Stimulated activated CD4-positive, alpha-beta T cell treated with anti-CD3 and anti-CD28 coated beads, Interleukin-12 subunit alpha, Interleukin-12 subunit beta, amount 100 ng/mL, for 24 hours (primary cell): ENCODE measurements at places on chromosomes 7 and 10.

DNA sequence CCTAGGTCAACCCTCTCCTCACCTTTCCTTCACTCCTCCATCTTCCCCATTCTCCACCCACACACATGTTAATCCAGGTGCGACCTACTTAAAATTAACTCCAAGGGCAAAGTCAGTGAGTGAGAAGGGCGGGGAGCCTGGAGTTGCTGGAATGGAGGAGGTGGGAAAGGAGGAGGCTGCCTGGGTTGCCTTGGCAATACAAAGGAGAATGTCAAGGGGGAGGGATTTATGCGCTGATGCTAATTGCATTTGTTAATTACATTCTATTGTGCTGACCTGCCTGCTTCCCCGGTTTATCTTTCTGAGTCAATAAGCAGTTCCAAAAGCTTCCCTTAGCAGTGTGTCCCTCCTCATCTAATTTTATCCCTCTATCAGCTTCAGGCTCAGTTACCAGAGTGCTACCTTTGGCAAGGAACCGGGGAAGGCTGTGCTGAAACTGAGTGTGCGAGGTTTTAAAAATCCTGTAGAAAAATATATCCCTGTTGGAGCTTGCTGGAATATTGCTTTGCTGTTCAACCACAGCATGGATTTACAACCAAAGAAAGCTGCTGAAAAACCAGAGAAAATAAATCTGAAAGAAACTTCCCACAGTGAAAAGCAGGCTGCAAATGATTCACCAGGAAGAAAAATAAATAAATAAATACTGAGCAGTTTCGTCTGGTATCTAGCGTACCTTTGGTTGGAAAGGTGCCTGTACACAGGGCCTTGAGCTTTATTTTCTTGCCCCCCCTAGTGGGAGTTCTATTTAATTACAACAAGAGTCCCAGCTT is 113.2 kb upstream of the DGKB start:
- DNase-seq = no peak

DNA sequence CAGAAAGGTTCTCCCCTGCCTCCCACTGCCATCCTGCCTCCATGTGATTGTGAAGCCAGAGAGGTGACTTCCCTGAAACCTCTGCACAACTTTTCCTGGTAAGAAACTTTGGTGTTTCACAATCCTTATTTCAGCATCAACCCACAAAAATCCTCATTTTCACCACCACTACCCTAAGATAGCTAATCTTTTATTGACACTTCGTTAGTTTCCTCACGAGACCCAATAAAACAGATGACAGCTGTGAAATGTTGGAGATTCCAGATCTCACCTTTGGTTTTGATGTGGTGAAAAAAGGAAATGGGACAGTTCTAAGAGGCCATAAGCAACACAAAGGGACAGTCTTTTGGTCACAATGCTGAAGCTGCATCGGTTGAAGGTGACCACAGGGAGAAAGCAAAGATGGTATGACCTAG is 59.9 kb upstream of the TM9SF3 start:
- no peak for DNase-seq

- no peak for DNase-seq
Observed at GRCh38 chr10:127193125-127193524, 3.3 kb downstream of the INSYN2A start.

DNA sequence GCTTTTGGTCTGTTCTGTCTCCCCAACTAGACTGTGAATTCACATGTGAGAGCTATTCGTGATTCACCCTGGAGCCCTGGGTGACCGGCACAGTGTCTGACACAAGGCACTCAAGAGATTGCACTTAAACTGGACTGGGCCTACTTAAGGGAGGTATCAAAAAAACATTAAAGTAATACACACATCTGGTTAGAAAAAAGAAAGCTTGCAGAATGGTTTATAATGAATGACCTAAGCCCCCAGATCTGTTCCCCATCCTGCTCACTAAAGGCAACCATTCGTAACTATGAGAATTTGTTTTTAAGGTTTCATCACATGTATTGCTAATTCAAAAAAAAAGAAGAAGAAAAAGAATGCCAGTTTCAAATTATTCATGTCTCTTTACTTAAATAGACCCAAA is 74.5 kb downstream of the DGKI start:
- DNase-seq = no peak

DNA sequence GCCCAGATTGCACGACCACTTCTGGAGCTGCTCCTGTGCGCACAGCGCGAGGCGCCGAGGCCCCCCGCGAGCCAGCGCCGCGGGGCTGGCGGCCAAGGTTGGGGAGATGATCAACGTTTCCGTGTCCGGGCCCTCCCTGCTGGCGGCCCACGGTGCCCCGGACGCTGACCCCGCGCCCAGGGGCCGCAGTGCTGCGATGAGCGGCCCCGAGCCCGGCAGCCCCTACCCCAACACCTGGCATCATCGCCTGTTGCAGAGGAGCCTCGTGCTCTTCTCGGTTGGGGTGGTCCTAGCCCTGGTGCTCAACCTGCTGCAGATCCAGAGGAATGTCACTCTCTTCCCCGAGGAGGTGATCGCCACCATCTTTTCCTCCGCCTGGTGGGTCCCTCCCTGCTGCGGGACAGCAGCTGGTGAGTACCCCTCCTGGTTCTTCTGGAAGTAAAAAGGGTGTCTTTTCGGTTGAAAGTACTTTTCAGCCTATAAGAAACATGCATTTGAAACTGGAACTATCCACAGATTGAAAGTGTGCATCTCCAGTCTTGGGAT is 683 bp downstream of the INSIG1 start:
- DNase-seq = no peak

DNA sequence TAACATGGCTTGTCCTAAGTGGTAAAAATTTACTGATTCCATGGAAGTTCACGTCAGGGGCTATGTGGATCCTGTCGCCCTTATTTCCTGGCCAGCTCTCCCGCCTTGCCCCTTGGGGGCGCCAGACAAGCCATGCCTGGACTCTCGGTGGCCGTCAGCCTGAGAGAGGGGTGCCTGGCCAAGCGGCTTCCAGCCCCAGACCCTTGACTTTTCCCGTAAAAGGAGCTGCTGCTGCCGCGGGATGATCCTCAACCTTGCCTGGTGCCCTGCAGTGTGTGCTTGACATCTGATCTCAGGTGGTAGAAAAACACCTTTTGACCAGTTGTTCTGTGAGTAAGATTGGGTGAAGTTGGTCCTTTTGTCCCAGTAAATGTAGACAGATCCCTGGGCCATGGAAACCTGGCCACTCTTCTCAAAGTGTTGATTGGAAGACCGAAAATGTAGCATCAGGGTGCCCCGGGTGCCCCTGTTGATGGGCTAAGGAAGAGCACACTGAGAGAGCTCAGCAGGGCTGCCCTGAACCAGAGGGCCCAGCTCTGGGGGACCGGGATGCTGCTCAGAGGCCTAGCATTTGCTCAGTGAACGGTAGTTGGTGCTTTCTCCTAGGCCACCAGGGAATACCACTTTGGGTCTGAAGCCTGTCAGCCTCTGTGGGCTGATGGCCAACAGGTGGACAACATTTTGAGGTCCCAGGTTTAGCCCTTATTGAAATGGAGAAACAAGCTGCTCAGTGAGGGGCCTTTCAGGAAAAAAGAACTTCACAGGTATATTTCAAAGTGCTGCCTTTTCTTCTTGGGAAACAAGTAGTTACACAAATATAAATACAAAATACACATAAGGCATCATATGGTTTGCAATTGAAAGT is 162.5 kb downstream of the LRMDA start:
- no peak for DNase-seq

- DNase-seq = no peak
Observed at GRCh38 chr7:23393636-23394035, 76.7 kb downstream of the IGF2BP3 start.

- DNase-seq = no peak
Observed at GRCh38 chr10:52637592-52637991, 135.0 kb downstream of the MBL2 start.

DNA sequence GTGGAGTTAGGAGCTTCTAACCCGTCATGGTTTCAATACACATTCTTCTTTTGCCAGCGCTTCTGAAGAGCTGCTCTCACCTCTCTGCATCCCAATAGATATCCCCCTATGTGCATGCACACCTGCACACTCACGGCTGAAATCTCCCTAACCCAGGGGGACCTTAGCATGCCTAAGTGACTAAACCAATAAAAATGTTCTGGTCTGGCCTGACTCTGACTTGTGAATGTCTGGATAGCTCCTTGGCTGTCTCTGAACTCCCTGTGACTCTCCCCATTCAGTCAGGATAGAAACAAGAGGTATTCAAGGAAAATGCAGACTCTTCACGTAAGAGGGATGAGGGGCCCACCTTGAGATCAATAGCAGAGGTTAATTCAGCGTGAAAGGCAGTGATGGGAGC is 22.4 kb downstream of the PRSS2 start:
- DNase-seq = no peak

GRCh38 chr7:136179154-136179553 is 202.0 kb upstream of the MTPN start:
- no peak for DNase-seq

DNA sequence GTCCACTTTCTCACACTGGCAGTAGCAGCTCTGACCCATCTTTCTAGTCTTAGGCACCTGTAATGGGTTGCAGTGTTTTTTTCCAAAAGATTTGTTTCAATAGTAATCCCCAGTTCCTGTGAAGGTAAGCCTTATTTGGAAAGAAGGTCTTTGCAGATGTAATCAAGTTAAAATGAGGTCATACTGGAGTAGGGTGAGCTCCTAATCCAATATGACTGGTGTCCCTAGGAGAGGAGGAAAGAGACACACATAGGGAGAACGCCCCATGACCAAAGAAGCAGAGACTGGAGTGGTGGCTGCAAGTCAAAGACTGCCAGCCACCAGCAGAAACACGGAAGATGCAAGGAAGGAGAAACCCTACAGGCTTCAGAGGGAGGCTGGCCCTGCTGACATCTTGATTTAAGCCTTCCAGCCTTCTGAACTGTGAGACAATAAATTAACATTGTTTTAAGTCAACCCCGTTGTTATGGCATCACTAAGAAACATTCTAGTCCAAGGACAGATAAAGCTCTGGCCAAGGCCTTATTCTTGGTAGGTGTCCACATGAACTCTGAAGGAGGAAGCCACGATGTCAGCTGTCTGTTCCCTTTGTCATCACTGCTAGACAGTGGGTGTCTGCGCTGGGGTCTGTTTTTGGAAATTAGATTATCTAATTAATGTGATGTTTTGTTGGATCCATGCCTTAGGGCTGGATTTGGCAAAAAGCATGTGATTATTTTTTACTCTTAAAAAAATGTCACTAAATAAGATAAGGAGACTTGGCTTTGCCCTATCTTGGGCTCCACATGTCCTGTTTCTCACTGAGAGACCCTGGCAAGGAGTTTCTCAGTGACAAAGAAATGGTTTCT is 214.9 kb downstream of the KCNMA1 start:
- DNase-seq = no peak

- no peak for DNase-seq
Observed at GRCh38 chr7:130294314-130294713, 1.4 kb downstream of the CPA4 start.

DNA sequence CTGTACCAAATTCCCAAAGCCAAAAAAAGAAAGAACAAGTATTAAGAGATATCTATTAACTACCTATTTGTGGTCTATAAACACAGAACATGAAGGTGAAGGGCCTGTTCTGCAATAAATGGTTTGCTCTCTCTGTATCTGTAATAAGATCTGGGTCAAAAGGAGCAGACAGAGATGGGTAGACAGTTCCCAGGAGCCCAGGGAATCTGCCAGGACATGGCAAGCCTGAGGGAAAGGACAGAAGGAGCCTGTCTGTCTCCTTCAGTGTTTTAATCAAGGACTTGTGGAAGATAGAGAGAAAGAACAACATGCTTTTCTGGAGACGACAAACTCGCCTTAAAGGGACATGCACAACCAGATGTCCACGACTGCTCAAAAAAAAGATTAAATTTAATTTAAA is 165.7 kb downstream of the ELMO1 start:
- DNase-seq = no peak

DNA sequence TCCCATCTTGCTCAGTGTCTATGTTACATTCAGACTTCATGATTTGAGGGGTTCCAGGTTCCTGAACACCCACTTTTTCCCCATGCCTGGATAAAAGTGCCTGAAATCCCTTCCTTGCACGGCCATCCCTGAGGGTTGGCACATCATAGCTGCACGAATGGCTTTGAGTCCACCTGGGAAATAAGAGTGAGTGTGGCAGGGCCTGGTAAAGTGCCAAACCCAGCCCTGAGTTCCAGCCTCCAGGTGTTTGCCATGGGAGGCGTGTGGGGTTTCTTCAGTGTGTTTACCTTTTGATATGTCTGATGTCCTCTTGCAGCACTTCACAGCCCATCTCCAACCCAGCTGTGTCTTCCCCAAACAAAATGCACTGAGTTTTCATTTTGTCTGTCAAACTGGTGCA is 145.7 kb downstream of the PAXIP1 start:
- DNase-seq = no peak
